KBM-7 (cell line): ENCODE measurements at places on chromosomes 3 and 15.

- DNase-seq = no peak
Measured at GRCh38 chr3:175839366-175840005, 980.4 kb downstream of the NAALADL2 start.

DNA sequence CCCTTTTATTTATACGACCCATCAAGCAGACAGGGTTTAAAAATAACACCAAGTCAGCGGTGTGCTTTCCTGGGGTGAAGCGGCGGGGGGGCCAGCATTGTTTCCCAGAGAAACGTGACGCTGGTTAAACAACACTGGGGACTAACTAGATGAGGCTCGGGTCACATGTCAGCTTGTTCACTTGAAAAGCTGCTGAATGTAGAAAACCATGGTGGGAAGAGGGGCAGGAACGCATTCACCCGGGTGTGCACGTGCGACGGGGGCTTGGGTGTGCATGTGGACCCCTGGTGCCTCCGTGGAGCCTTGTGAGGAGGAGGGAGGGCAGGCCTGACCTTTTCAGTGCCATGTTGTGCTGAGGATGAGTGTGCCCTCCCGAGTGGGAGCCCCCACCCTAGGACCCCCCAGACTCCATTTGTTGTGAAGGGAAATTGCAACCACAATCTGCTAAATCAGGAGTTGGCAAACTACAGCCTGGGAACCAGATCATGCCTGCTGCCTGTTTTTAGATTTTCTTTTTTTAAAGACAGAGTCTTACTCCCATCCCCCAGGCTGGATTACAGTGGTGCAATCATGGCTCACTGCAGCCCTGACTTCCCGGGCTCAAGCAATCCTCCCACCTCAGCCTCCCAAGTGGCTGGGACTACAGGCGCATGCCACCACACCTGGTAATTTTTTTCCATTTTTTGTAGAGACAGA lies 70.4 kb upstream of the CMTM7 start:
- DNase-seq = no peak

GRCh38 chr15:28993720-28994053 lies 107.9 kb downstream of the APBA2 start:
- DNase-seq = no peak

DNA sequence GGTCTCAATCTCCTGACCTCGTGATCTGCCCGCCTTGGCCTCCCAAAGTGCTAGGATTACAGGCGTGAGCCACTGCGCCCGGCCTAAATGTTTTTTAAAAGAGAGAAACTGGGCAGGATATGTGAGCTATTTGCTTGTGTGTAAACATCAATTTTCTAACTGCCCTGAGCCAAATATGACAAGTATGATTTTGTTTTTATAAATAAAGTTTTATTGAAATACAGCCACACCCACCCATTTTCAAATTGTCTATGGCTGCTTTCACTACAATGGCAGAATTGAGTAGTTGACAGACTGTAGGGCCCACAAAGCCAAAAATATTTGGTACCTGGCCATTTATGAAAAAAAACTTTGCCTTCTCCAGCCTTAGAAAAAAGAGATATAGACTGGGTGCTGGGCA lies 15.9 kb upstream of the HDC start:
- DNase-seq = no peak

DNA sequence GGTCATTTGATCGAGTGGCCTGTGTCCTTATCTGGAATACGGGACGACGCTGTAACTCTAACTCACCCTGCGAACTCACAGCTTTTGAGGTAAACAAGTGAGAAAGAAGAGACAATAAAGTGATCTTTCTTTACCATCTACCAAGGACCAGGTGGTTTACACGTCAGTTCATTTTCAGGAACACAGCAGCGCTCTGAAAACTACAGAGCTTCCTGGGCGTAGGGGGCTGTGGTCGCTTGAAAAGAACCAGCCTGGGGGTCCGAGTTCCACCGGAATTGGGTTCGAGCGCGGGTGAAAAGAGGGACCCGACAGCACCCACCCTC lies 357 bp downstream of the KIAA1143 start:
- no peak for DNase-seq

GRCh38 chr15:34794590-34795206 lies 651 bp downstream of the ACTC1 start:
- DNase-seq = no peak

GRCh38 chr3:71693641-71694040 lies 31.6 kb downstream of the EIF4E3 start:
- no peak for DNase-seq

DNA sequence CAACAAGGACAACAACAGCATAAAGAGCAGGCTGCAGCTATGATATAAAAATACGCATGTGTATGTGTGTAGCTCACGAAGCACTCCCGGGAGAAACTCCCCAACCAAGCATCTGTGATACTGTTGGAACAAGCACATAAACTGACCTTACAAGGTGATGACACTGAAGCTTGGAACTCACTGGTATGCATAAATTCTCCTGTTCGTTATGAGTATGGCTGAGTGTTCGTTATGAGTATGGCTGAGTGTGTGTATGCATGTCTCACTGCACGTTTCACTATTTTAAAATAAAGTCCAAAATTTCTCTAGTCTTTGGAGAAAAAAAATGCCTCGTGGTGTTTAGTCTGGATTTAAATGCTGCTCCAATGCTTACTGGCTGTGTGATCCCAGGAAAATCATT lies 256.8 kb downstream of the RORA start:
- no peak for DNase-seq

- DNase-seq = peak; percentile 26
Measured at GRCh38 chr3:13655061-13655913, 106.4 kb downstream of the FBLN2 start.

DNA sequence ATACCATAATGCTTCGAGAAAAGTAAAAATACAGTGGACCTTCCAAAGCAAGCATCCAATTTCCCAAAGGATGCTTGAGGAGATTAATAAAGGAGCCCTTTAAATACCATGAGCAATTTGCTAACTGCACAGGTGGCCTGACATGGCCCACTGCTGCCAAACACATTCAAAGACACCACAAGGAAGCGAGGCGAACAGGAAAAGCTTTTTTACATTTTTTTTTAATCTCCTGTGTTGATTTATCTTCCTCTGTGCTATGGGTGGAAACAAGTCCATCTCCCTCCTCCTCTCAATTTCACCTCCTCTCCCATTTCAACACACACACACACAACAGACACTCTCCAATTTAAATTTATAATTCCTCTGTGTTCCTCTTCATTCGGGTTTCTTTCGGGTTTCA lies 243.4 kb downstream of the IGSF11 start:
- DNase-seq = no peak

DNA sequence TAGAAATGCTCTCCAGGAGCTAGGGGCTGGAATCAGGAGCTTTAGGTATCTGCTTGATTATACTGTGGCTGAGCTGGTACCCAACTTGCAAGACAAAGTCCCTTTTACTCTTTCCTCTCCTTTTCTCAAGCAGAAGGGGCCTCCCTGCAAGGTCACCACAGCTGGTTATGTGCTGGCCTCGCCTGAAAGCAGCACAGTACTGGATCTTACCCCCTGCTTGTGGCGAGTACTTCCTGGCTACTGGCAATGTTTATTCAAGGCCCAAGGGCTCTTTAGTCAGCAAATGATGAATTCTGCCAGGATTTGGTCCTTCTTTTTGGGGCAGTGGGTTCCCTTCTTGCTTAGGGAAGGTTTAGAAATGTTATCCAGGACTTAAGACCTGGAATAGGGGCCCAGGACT lies 234.6 kb downstream of the RAP2B start:
- no peak for DNase-seq
